ENCODE measurements at places on chromosomes 16 and 17.

DNA sequence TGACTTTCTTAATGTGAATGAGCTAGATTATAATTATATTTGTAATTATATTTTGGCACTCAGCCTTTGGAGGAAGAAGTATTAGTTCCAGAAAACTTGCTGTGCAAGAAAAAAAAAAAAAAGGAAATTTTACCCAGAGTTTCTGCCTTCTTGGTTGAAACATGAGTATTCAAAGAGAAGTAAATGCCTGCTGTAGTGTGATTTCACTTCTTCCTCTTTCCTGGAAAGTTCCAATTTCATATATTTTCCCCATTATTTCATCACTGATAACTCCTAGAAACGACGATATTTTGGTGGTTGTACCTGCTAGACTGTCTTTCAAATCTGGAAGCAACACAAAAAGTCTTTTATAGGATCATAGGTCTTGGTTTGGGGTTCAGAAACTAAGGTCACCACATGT is 20.4 kb upstream of the MPHOSPH6 start:
- DNase-seq, result no peak

GRCh38 chr16:66691234-66691633 is 5.3 kb downstream of the CMTM4 start:
- DNase-seq, result no peak

- DNase-seq, result no peak
Measured at GRCh38 chr17:14149751-14150150, 80.4 kb downstream of the COX10 start.

DNA sequence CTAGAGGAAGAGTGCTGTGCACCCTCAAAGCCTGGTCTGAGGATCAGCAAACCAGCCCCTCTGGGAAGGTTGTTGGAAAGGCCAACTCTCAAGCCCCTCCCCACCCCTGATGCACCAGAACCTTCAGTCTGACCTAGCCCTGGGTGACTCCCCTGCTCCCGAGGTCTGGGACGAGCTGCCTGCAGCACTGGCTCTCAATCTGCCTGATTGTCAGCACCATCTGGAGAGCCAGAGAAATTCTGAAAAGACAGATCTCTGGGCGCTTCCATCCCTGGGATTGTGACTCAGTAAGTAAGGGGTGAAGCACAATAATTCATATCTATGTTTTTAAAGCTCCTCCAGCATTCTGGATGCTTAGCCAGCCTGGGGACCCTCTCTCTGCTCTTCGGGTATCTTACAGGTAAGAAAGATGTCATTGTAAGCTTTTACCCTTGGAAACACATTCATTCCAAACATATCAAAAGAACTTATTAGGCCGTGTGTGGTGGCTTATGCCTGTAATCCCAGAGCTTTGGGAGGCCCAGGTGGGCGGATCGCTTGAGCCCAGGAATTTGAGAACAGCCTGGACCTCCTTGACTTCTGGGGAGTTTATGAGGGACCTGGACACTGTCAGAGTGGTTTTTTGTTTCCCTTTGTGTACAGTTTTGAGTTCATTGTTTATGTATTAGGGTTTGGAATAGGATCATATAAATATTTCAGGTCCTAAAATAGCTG is 147.5 kb downstream of the KCNJ12 start:
- no peak for DNase-seq

DNA sequence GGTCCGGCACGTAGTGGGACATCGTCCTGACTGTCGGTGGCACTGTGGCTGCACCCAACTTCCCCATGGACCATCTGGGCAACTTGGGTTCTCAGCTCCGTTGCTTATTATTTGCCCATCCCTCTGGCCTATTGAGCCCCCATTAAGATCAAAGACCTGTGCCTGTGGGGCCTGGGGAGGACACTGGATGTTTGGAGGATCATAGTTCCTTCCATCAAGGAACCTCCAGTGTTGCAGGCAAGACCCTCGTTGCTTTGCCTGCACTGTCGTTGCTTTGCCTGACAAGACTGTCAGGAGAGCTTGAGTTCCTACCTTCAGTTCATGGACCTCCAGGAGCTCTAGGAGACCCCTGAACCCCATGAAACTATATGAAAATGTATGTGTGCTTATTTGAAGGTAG is 127.2 kb downstream of the CCDC144A start:
- DNase-seq, result no peak

GRCh38 chr17:80725517-80725916 is 180.9 kb downstream of the RPTOR start:
- DNase-seq, result no peak

- DNase-seq, result no peak
Measured at GRCh38 chr16:77680496-77680895, 41.8 kb upstream of the NUDT7 start.

- DNase-seq, result no peak
Measured at GRCh38 chr16:84283314-84284153, 11.1 kb upstream of the WFDC1 start.

DNA sequence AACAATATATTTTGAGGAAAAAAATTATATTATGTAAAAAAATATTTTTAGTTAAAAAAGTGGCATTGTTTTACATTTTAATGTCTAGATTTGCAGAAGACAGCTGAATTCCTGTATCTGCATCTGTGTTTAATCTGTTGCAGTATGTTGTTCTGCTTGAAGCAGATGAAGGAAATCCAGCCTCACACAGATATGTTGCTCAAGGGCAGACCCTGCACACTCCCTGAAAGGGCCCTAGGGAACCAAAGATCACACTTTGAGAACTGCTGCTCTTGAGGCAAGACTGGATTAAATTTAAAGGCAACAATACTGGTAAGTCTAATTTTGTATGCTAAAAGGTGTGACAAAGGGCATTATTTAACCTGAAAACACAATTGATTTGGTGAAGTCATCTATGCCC is 16.4 kb upstream of the SLC6A4 start:
- no peak for DNase-seq

DNA sequence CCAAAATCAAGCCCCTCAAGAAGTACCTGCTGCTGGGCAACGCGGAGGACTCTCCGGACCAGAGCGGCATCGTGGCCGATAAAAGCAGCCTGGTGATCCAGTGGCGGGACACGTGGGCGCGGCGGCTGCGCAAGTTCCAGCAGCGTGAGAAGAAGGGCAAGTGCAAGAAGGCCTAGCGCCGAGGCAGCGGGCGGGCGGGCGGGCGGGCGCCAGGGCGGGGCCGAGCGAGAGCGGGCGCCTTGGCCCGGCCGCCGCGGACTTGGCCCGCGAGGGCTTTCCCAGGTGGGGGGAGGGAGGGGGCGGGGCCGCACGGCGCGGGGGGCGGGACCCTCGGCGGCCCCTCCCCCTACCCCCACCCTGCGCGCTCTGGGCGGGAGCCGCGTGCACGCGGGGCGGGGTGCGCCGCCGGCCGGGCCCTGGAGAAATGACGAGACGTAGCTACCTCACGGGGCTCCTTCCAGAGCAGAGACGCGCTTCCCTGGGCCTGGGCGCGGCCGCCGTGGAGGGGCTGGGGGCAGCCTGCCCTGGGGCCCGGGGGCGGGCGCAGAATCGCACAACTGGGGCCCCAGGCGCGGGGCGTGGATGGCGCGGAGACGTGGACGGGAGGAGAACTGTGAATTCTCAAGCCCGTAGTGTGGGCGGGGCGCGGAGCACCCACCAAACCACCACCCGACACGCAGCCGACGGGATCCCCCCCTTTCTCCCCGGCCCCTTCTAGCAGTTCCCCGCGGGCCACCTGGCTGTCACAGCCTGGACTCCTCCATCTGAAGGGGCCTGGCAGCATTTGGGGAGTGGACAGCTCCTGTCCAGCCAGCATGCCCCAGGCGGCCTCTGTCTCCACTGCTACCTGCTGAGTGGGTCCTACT is 218.7 kb downstream of the NTN1 start:
- peak; percentile 75 for DNase-seq

- DNase-seq, result no peak
Measured at GRCh38 chr16:23947838-23948237, 112.1 kb downstream of the PRKCB start.

GRCh38 chr16:64712026-64712425 is 409.8 kb downstream of the CDH11 start:
- no peak for DNase-seq

DNA sequence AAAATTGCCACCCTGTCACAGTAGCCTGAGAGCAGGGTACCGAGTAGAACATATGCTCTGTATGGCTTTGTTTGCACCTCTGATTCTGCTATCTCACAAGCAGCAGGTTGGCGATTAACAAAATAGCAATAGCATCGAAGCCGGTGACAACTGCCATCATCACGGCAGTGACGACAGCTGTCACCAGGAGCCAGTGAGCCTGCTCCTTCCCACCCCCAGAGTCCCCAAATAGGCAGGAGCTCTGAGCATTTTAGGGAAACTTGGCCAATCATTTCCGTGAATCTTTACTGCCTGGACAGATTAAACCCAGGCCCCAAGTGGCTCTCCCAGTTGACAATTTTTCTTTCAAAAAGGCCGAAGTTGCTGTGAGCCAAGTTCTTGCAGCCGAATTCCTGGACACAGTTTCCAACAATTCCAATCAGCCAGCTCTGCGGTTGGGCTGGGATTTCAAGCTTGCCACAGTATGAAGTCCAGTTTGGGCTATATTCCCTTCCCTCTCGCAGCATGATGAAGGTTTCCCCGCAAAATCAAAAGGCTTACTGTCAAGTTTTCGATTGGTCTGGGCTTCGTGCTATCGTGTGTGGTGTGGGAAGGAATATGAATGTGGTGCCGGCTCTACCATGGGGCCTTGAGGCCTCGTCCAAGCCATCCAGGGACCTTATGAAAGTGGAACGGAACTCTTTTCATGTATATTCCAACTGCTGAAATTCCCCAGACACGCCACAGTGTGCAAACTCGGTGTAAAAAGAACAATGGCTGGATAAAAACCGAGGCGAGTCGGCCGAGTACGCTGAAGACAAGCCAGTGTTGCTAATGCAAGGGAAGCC is 186.6 kb downstream of the C16orf78 start:
- no peak for DNase-seq

- DNase-seq, result peak; percentile 25
Measured at GRCh38 chr17:7883781-7884386, 4.7 kb upstream of the CHD3 start.

GRCh38 chr16:84545114-84545737 is 40.8 kb upstream of the MEAK7 start:
- DNase-seq, result no peak

DNA sequence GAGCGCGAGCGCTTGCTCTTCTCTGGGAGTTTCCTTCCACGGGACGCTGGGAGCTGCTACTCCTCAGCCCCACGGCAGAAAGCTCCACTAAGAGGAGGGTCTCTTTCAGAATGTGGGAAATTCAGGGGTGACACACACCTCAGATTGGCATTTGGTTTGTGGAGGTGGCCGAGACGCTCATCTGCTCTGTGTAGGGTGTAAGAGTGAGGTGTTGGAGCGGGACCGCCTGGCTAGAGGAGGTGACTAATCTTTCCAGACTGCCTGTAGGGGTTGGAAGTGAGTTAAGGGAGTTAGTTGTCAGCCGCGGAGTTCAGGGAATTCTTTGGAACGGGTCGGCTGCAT is 735 bp downstream of the PSMD11 start:
- DNase-seq, result peak; percentile 36
